ENCODE measurements at places on chromosomes 2 and 18. TPM values are rescaled to one million over a fixed set of nuclear protein-coding genes. Genes with fewer than 3 reads are reported as not detected.

ICA1L gene
- 5.5 TPM for total RNA-seq

GRCh38 chr2:206275312-206276055 lies 1.0 kb downstream of the ZDBF2 start:
- DNase-seq: no peak

GRCh38 chr2:40394597-40394996 lies 57.3 kb downstream of the SLC8A1 start:
- DNase-seq: no peak

DNA sequence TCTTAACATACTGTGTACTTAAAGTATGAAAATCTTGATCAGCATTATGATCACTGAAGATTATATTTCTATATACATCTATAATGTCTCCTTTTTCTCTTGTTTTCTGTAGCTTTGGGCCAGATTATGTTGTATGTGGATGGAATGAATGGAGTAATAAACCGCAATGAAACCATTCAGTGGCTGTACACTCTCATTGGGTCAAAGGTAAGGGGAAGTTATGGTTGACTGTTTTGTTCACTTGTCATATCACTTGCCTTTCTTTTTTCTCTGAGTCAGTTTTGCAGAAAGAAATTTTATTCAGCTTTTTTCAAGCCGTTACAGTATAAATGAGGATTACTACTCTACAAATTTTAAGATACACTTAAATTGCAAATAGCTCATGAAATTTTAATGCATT lies 252.5 kb downstream of the TPGS2 start:
- no peak for DNase-seq

DNA sequence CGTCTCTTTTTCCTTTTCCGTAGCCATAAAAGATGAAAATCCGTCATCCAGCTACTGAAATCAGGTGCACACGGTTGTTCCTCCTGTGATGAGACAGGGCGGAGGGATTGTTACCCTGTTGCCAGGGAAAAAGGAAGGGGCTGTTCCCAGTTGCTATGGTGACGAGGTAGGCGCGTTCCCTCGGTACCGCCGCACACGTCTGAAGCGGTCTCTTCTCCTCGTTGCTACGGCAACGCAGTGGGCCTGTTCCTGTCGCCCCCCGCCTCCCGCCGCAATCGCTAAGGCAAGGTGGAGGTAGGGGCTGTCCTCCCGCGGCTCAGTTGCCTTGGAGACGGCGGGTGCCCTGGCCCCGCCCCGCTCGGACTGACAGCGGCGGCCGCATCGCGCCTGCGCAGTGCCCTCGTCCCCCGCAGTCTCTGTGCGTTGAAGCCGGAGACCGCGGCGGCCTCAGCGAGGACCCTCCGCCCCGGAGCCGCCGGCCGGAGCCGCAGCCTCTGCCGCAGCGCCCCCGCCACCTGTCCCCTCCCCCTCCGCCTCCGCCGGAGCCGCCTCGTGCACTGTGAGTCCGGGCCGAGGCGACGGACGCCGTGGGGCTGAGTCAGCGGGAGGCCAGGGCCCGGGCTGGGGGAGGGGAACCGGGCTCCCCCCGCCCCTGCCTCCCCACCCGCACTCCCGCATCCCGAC lies at the start of gene MAPRE3:
TSS of gene MAPRE3 (plus strand) at position 394 of the 684 bp plus-strand sequence. CDS start 51,582 bp downstream, outside the sequence.
- DNase-seq: peak; percentile 91

GPR75 gene
- total RNA-seq: 4.2 TPM

KATNAL2 gene
- not detected for total RNA-seq

ESPNL gene
- not detected for total RNA-seq

- no peak for DNase-seq
Measured at GRCh38 chr2:149617476-149617875, 29.9 kb upstream of the MMADHC start.

Measured in Caco-2 (cell line).